ENCODE measurements at places on chromosomes 6 and 20. TPM values are rescaled to one million over a fixed set of nuclear protein-coding genes. Genes with fewer than 3 reads are reported as not detected.

GDAP1L1 gene
- total RNA-seq: 111 TPM

COX4I2 gene
- total RNA-seq: not detected

DEFB132 gene
- not detected for total RNA-seq

SERPINB6 gene
- total RNA-seq: 14.0 TPM

TBP gene
- total RNA-seq: 19.9 TPM

YTHDF1 gene
- 43.3 TPM for total RNA-seq

ARMH2 gene
- 0.54 TPM for total RNA-seq

CDH26 gene
- 0.76 TPM for total RNA-seq

DNA sequence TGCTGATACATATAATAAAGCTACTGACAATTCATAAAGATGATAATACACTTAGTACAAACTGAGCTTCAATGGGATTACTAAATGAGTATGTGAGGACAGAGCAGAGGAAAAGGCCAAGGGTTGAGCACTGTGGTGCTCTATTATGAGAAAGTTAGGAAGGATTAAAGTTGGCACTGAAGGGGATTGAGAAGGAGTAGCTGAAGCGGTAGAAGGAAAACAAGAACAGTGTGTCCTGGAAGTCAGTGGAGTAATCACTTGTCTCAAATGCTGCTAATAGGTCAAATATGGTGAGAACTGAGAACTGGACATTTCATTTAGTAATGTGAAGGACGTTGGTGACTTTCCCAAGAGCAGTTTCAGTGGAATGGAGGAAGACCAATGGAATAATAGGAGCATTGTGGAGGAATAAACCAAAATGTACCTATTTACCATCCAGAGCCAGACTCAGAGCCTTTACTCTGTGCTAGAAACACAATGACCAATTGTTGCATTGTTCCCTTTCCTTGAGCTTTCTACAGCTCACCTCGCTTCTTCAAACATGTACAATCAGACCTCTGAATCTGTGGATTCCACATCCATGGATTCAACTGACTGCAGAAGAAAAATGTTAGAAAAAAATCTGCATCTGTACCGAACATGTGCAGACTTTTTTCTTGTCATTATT is 255.9 kb downstream of the LAMA2 start:
- no peaks in the 10 kb centered on the region for H3K4me1 ChIP-seq
- H3K27me3 ChIP-seq: no peaks in the 10 kb centered on the region
- no peak for DNase-seq
- H3K36me3 ChIP-seq: no peaks in the 10 kb centered on the region
- H3K4me3 ChIP-seq: no peak overlapping the region
- no peak overlapping the region for H3K27ac ChIP-seq

DNA sequence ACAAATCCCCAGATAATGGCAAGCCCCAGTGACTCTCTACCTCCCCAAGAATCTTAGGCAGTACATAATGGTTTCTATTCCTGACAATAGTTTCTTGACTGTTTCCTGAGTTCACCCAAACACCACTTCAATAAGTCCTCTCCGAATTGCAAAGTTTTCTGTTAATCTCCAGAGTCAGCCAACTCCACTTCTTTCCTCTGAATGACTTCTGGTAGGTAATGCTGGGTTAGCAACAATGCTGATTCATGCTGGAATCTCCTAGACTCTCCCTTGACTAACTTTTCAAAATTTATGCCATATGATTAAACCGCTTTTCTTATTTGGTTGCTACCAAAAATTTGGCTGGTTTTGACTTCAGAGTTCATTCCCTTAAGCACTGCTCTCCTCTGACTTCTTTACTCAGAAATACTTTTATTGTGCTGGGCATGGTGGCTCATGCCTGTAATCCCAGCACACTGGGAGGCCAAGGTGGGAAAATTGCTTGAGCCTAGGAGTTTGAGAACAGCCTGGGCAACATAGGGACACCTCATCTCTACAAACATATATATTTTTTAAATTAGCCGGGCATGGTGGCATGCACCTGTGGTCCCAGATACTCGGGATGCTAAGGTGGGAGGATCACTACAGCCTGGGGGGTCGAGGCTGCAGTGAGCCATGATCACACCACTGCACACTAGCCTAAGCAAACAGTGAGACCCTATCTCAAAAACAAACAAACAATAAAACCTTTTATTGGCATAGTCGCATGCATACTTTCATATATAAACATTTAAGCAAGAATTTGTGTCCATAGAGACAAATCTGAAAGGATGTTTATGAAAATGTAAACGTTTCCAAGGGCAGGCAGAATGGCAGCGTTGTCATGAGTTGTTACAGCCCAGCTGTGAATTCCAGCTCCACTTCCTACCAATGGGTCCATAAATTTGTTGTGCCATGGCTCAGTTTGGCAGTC is 249.3 kb upstream of the PLN start:
- H3K4me1 ChIP-seq: no peaks in the 10 kb centered on the region
- no peaks in the 10 kb centered on the region for H3K36me3 ChIP-seq
- H3K4me3 ChIP-seq: no peak overlapping the region
- H3K27ac ChIP-seq: no peak overlapping the region

DNA sequence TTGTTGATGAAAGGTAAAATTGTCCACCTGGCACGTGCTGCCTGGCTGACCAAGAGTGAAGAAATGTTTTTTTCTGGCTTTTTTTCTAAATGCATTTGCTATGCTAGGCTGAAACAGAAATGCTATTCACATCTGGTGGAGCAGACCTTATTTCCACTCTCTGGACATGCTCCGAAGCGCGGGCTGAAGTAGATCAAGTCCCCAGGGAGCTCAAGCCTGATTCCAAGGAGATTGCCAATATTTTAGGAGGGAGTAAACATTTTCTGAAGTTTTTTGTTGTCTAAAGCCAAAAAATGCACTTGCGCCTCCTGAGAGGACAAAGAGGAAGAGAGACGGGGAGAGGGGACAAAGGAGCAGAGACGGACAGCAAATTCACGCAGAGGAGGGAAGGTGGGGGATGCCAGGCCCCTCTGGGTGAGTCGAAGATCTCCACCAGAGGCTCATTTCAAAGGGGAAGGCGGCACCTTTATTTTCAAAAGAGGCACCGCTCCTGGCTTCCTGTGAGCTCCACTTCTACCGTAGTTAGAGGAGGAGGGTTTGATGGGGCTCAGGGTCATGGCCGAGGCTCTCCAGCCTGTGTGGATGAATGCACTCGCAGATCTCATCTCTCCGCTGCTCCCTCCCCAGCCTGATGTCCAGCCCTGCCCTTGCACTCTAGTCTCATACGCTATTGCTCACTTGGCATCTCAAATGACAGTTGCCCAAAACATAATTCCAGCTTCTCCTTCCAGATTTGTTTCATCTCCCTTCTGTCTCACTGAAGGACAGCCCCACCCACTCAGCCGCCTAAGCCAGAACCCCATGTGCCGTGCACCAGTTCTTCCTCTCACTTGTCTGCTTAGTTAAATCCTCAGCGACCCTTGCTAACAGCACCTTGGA is 23.1 kb upstream of the SMOC2 start:
- no peaks in the 10 kb centered on the region for H3K36me3 ChIP-seq
- H3K4me1 ChIP-seq: peaks cover 14% of the 10 kb centered on the region
- peak overlapping the region; percentile 38 for H3K27ac ChIP-seq
- peak overlapping the region; percentile 56 for H3K4me3 ChIP-seq
- H3K27me3 ChIP-seq: no peaks in the 10 kb centered on the region

- H3K36me3 ChIP-seq: peaks cover 6% of the 10 kb centered on the region
- H3K27me3 ChIP-seq: peaks cover 27% of the 10 kb centered on the region
- peaks cover 23% of the 10 kb centered on the region for H3K4me1 ChIP-seq
- DNase-seq: peak; percentile 88
Observed at GRCh38 chr6:113856625-113857555, at the start of gene MARCKS. Gene MARCKS (plus strand): TSS chr6:113857345. CDS start chr6:113857746, 401 bp downstream.

GRCh38 chr20:55522296-55522815 is 483.0 kb downstream of the CBLN4 start:
- DNase-seq: no peak
- H3K27ac ChIP-seq: no peak overlapping the region
- peaks cover 6% of the 10 kb centered on the region for H3K36me3 ChIP-seq
- H3K4me1 ChIP-seq: peaks cover 3% of the 10 kb centered on the region
- no peaks in the 10 kb centered on the region for H3K27me3 ChIP-seq

- H3K27me3 ChIP-seq: no peaks in the 10 kb centered on the region
- H3K36me3 ChIP-seq: no peaks in the 10 kb centered on the region
- no peak overlapping the region for H3K27ac ChIP-seq
- DNase-seq: no peak
Observed at GRCh38 chr6:25142506-25142905, 136.7 kb upstream of the CARMIL1 start.

- H3K27ac ChIP-seq: no peak overlapping the region
- H3K36me3 ChIP-seq: peaks cover 20% of the 10 kb centered on the region
- H3K4me1 ChIP-seq: peaks cover 20% of the 10 kb centered on the region
- no peak for DNase-seq
Observed at GRCh38 chr20:19978511-19979210, 38.5 kb upstream of the NAA20 start.

DNA sequence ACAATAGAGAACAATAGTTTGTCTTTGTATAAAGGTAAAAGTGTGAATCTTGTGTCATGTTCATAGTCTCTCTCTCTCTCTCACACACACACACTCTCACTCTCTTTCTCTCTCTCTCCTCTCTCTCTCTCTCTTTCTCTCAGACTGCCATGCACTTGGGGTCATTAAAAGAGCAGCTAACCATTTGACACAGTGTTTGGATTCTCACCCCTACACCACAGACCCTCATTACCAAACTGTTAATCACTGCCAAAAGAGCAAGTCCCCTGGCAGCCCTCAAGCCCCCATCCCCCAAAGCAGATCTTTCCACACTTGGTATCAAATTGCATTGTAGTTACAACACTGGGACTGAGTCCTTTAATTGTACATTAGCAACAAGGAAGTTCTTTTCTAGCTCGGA is 305.8 kb upstream of the RSPO3 start:
- no peaks in the 10 kb centered on the region for H3K36me3 ChIP-seq
- DNase-seq: peak; percentile 21
- peaks cover 8% of the 10 kb centered on the region for H3K4me1 ChIP-seq
- H3K27me3 ChIP-seq: no peaks in the 10 kb centered on the region
- H3K4me3 ChIP-seq: no peak overlapping the region
- no peak overlapping the region for H3K27ac ChIP-seq

GRCh38 chr6:146859795-146860495 is 261.2 kb downstream of the ADGB start:
- H3K27ac ChIP-seq: no peak overlapping the region
- no peak overlapping the region for H3K4me3 ChIP-seq
- DNase-seq: no peak
- H3K4me1 ChIP-seq: peaks cover 18% of the 10 kb centered on the region
- no peaks in the 10 kb centered on the region for H3K36me3 ChIP-seq

- H3K4me1 ChIP-seq: peaks cover 4% of the 10 kb centered on the region
- no peak for DNase-seq
- peaks cover 1% of the 10 kb centered on the region for H3K27me3 ChIP-seq
- H3K4me3 ChIP-seq: no peak overlapping the region
- H3K36me3 ChIP-seq: peaks cover 6% of the 10 kb centered on the region
Observed at GRCh38 chr6:96066376-96066775, 50.6 kb downstream of the FUT9 start.

GRCh38 chr6:84808491-84809061 is 44.2 kb upstream of the TBX18 start:
- no peak overlapping the region for H3K27ac ChIP-seq
- no peaks in the 10 kb centered on the region for H3K27me3 ChIP-seq
- H3K4me3 ChIP-seq: no peak overlapping the region
- H3K4me1 ChIP-seq: no peaks in the 10 kb centered on the region
- no peak for DNase-seq

DNA sequence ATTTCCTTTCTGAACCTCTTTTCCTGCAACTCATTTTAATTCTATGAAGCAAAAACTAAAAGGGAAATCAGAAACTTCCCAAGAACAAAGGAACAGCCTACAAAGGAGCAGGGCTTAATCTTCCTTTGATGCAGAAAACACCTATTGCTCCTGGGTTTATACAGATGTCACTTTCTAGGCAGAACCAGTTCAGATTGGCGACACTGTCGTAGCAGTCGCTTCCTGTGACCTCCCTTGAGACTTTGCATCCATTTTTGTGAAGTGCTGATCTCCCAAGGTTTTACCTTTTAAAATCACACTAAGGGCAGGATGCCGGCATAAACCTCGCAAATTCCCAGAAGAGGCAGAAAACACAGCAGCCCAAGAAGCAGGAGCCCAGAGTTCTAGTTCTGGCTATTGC is 40.1 kb downstream of the JAG1 start:
- H3K4me3 ChIP-seq: no peak overlapping the region
- H3K36me3 ChIP-seq: no peaks in the 10 kb centered on the region
- H3K27me3 ChIP-seq: peaks cover 3% of the 10 kb centered on the region
- no peak overlapping the region for H3K27ac ChIP-seq
- peaks cover 14% of the 10 kb centered on the region for H3K4me1 ChIP-seq

GRCh38 chr20:61556111-61556510 is 304.1 kb downstream of the CDH4 start:
- no peak for DNase-seq
- H3K4me1 ChIP-seq: no peaks in the 10 kb centered on the region
- H3K4me3 ChIP-seq: no peak overlapping the region
- no peak overlapping the region for H3K27ac ChIP-seq
- H3K27me3 ChIP-seq: peaks cover under 1% of the 10 kb centered on the region
- peaks cover 9% of the 10 kb centered on the region for H3K36me3 ChIP-seq

GRCh38 chr6:50840112-50840810 is 21.6 kb downstream of the TFAP2B start:
- no peak for DNase-seq
- no peak overlapping the region for H3K4me3 ChIP-seq
- H3K36me3 ChIP-seq: no peaks in the 10 kb centered on the region

DNA sequence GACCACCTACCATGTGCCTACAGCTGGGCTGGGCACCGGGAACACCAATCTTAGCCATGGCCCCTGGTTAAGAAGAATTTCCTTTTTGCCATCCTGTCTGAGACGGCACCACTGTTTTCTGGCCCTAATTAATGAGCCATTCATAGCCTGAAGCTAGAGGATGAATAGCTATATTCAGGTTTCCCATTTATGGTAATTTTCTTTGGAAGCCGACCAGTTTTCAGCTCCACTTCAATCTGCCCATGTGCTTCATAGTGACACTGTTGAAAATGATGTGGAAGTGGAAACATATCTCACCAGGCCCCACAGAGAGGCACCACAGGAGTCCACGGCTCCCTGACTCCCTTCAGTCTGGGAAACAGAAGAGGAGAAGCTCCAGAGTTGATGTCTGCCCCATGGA is 22.6 kb upstream of the ULBP3 start:
- no peaks in the 10 kb centered on the region for H3K36me3 ChIP-seq
- H3K4me1 ChIP-seq: peaks cover 6% of the 10 kb centered on the region
- H3K4me3 ChIP-seq: no peak overlapping the region
- H3K27me3 ChIP-seq: peaks cover 5% of the 10 kb centered on the region
- H3K27ac ChIP-seq: no peak overlapping the region

DNA sequence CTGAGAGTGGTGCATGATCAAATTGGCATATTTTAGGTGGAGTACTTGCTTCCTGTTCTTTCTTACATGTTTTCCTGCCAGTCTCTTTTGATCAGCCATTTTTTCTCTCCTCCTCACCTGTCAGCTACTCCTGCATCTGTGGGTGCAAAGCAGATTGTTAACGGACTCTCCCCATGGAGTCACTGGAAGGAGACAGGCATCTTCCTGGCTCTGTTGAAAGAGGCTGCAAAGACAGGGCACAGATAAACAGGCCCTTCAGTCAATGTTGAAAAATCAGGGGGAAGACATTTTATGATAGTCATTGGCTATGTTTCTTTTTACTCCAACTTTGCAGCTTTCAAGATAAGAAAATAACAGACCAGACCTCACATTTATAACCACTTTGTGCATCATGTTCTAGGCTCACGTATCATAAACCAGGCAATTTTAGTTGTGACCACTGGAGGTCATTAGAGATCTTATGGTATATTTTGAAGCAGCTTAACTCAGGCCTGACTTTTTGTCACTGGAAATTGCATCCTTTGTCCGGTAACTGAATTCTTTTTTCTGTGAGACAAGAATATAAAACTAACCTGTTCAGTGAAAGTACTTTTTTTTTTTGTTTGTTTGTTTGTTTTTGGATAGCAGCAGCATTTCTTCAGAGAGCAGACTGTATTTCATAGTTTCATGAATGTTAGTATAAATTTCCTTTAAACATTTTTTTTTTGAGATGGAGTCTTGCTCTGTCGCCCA is 20.1 kb downstream of the ECT2L start:
- H3K36me3 ChIP-seq: no peaks in the 10 kb centered on the region
- peak overlapping the region; percentile 96 for H3K27ac ChIP-seq

Measured in glutamatergic neuron (in vitro differentiated cells).